Stimulated activated naive CD4-positive, alpha-beta T cell (primary cell): ENCODE measurements at places on chromosomes 5 and 9.
A peak's percentile ranks its signal among the peaks of the same experiment; 100 is the strongest.

GRCh38 chr5:43839218-43839617 is 236.2 kb downstream of the NNT start:
- DNase-seq = no peak

GRCh38 chr5:116084871-116085715 is at the start of gene COMMD10:
Gene COMMD10, plus strand, starts transcription at chr5:116085025.
- peak; percentile 73 for DNase-seq

DNA sequence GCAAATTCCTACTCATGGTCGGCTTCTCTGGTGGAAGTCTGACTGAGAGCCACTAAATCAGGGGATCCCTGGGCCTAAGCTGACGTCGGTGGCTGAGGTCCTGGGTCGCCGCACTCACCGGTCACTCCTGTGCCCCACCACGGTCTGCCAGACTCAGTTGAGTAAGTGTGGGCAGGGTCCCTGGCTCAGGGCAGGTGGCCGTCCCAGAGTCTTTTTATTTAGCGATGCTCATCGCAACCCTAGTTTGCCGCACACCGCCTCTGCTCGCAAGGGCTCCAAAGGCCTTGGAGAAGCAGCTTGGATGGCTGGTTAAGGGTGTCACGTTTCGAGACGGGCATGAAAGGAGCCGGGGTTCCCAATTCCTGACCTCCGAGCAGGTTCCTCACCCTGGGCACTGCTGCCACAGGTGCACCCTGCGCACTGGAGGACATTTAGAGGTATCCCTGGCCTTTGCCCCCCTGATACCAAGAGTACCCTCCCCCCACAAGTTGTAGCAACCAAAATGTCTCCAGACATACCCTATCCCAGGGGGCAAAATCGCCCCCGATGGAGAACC is 59.9 kb downstream of the NSUN2 start:
- DNase-seq = no peak

- no peak for DNase-seq
Measured at GRCh38 chr9:3847377-3847776, 321.6 kb upstream of the RFX3 start.

GRCh38 chr9:104970271-104970987 is 42.5 kb upstream of the ABCA1 start:
- no peak for DNase-seq

DNA sequence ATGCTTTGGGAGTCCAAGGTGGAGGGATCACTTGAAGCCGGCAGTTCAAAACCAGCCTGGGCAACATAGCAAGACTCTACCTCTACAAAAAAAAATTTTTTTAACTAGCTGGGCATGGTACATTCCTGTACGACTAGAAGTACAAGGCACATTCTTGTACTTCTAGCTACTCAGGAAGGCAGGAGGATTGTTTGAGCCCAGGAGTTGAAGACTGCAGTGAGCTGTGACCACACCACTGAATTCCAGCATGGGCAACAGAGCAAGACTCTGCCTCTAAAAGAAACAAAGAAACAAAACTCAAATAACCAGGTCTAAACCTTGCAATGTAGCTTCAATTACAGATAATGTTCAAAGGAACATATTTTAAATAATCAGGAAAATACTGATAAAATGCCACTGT is 56.2 kb downstream of the SSBP2 start:
- DNase-seq = no peak

DNA sequence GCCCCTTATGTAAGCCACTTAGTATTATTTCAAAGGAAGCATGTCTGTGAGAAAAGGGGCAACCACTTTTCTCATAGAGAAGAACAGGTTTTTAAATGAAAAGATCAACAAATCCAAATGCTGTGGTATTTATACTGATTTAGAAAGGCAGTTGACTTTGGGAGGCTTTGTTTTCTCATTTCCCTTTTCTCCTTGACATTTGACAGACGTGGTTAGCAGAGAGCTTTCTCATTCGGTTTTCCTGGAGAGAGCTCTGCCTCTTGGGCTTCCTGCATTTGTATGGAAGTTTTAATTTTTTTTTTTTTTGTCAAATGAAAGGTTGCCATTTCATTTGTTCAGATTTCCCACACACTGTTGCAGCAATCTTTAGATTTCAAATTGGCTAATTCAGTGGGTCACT is 62.5 kb downstream of the EXOSC2 start:
- DNase-seq = no peak

GRCh38 chr5:97529354-97529985 is 346.4 kb upstream of the RIOK2 start:
- DNase-seq = no peak

- DNase-seq = no peak
Measured at GRCh38 chr5:44388321-44389089, 715 bp downstream of the FGF10 start.

DNA sequence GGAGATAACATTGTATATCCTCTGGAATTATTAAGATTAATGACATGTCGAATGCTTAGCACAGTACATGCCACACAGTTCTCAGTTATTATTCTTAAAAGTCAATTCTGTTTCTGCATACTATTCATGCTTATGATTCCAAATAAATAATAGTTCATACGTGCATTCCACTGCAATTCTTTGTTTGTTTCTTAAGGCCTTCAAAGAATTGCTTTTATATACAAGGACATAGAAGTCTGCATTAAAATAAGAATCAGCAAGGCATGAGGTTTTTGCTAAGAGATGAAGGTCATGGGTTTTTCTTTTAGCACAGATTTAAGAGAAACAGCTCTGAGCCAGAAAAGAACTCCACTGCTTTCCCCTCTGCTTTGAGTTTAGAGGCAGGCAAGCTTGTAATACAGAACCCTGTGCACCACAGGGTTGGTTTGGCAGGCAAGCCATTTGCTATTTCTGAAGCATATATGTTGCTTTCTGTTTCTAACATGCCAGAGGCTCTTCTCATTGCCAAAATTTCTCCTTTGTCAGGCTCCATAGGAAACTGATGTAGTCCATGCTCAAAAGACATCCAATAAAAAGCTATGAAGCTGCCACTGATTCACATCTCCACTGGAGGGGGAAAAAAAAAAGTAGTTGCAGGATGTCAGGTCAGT is 420.6 kb upstream of the TYRP1 start:
- DNase-seq = no peak

GRCh38 chr9:38108326-38108725 is 39.3 kb upstream of the SHB start:
- DNase-seq = no peak

DNA sequence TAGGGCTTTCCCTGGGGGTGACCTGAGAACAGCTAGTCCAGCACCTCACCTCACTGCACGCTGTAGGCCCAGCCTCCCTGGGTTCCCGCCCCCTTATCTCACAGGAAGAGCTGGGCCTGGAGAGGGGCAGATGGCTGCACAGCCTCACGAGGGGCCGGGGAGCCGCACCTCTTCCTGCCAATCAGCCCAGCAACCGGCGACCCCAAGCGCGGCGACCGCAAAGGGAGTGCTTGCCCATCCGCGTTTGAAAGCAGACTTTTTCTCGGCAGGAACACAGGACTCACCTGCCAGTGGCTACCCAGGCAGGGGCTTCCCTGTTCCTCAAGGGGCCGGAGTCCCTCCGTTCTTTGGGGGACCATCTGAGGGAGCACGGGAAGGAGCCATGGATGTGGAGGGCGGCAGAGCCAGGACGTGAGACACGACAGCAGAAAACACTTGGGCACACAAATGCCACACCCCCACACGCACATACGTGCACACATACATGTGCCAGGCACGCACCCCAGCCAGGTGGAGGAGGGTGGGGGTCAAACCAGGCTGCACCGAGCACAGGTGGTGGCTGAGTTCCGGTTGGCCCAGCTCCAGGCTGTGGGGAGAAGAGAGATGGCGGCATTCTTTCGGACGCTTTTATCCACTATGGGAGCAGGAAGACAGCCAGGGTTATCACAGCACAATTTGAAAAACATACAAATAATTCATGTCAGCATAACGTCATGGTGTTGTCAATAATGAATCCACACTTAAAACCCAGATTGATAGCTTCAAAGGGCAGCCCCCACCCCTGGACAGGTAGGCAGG is 11.3 kb downstream of the TMEM250 start:
- DNase-seq = no peak

- no peak for DNase-seq
Measured at GRCh38 chr9:223152-223551, 8.5 kb downstream of the DOCK8 start.

DNA sequence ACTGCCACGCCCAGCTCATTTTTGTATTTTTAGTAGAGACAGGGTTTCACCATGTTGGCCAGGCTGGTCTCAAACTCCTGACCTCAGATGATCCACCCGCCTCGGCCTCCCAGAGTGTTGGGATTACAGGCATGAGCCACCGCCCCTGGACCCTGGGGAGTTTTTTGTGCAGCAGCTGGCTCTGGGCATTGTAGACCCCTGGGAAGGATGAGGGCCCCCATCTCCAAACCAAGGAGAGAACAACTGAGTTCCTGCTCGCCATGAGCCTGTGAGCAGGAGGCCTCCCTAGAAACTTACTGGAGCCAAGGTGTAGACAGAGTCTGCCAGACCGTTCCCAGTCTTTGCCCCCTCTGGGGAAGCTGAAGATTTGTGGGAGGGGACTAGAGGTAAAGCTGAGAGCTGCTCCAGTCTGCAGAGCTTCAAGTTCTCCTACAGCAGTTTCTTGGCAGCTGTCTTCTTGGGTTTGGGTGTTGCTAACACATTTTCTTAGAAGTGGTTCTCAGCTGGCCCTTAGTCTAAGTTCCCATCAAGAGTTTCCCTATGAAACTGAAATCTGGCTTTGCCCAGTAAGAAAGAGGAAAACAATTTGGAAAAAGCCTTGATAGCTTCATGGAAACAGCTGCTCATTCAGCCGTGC is 12.4 kb downstream of the NUDT2 start:
- no peak for DNase-seq

GRCh38 chr5:40446910-40447309 is 232.8 kb upstream of the PTGER4 start:
- DNase-seq = no peak

DNA sequence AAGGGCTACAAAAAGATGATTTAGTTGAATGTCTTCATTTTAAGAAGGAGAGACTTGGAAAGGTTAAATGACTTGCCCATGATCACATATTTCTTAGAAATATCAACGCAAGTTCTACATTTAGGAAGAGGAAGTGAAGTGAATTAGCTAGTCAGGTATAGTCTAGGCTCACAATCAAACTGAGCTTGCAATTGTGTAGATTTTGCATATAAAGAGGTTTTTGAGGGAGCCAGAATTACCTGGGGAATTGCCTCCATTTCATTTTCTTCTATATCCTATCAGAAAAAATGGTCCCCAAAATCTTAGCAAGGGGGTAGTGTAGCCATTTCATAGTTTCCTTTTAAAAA is 71.3 kb downstream of the MFAP3 start:
- DNase-seq = no peak

- no peak for DNase-seq
Measured at GRCh38 chr5:64634997-64635686, 55.2 kb upstream of the SHISAL2B start.

DNA sequence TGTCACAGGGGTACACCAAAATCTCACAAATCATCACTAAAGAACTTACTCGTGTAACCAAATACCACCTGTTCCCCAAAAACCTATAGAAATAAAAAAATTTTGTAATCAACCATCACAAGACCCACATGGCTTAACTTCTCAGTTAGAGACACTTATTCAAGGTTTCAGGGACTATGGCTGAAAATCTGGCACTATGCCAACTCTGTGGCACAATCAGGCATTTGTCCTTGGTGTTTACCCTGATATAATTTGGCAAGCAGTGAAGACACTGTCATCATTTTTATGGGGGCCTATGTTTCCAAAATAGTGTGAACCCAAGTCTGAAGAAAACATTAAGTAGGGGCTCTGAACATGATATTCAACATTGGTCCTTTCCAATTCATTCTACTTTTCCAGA is 59.0 kb downstream of the ZNF622 start:
- DNase-seq = no peak

DNA sequence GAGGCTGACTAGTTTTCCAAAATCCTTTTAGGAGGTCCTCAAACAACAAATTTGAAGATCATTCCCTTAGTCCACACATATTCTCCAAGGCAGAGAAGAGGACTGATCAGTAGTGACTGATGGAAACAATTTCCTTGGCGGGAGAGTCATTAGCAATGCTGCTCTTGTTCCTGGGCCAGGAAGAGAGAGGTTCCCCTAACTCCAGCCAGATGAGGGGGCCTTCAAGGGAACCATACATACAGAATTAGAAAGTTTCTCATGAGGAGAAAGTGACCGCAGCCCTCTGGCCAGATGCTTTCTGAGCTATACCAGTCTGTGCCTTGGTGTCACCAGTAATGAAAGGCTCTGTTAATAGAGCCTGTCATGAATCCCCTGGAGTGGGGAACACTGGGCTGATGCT is 539.4 kb downstream of the BNC2 start:
- no peak for DNase-seq

GRCh38 chr5:63959177-63959982 is 2.9 kb downstream of the HTR1A start:
- no peak for DNase-seq

DNA sequence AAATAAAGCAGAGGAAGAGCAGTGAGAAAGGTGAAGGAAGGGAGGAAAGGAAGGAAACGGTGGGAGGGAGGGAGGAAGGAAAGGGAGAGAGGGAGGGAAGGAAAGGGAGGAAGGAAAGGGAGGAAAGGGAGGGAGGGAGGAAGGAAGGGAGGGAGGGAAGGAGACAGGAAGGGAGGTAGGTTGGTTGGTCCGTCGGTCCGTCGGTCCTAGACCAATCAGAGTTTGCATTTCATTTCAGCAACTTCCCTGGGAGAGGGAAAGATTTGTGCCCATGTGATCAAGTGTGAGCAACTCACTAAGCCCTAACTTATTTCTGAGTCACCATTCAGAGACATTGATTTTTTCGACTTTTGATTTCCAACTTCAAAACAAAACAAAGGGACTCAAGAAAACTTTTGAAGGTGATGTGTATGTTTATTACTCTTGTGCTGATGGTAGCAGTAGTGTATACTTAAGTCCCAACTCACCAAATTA is 18.8 kb downstream of the NANS start:
- DNase-seq = no peak

GRCh38 chr5:146796911-146797310 is 81.6 kb downstream of the PPP2R2B start:
- no peak for DNase-seq
